SJCRH30 (cell line): ENCODE measurements at places on chromosomes 7 and 10. TPM values are rescaled to one million over a fixed set of nuclear protein-coding genes. Genes with fewer than 3 reads are reported as not detected.

DNA sequence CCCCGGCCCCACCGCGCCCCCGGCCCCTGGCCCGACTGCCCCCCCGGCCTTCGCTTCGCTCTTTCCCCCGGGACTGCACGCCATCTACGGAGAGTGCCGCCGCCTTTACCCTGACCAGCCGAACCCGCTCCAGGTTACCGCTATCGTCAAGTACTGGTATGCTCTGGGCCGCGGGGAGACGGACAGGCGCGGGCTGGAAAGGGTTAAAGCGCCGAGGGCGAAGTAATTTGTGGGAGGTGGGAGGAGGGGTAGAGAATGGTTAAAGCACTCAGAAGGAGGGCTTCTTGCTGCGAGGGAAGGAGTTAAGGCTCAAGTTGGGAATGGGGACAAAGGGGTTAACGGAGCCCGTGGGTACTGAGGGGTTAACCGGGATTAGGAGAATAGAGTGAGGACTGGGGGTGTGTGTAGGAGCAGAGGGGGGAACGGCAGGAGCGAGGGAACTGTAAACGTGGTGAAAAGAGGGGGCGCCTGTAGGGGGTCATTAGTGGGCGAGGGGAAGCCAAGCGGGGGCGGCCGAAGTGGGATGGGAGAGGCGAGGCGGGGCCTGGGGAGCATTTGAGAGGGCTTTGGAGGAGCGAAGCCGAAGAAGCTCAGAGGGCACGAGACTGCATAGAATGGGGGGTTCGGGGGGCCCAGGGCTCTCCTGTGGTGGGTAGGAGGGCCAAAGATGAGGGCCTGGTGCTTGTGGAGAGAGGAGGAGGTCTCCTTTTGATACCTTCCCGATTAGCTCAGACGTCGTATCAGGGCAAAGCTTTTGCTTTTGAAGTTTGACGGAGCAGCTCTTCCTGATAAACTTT lies 605 bp downstream of the SUFU start:
- DNase-seq = peak; percentile 64

- no peak for DNase-seq
Measured at GRCh38 chr10:67087135-67087425, 161.2 kb downstream of the LRRTM3 start.

DNA sequence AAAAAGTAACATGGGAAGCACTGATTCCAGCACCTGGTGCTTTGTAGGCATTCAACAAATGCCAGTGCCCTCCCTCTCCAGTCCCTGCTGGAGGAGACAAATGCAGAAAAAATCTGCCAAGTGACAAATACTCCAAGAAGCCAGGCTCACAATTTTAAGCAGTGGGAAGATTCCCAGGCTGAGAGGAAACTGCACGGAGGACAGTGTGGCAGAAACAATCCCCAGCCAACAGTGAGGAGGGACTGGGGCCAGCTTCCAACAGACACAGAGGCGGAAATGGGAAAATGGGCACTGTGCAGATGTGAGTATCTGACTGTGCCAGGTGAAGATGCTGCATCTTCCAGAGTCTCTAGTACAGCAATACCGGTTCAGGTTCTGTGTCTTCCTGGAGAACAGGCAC lies 106.3 kb downstream of the SLIT1 start:
- DNase-seq = no peak

NRG3 gene
- not detected in 2 replicates for total RNA-seq

NOBOX gene
- total RNA-seq = not detected in 2 replicates
